ENCODE measurements at places on chromosomes 16 and 17.

GRCh38 chr16:10780628-10781027 lies 37.0 kb downstream of the NUBP1 start:
- DNase-seq, result no peak

DNA sequence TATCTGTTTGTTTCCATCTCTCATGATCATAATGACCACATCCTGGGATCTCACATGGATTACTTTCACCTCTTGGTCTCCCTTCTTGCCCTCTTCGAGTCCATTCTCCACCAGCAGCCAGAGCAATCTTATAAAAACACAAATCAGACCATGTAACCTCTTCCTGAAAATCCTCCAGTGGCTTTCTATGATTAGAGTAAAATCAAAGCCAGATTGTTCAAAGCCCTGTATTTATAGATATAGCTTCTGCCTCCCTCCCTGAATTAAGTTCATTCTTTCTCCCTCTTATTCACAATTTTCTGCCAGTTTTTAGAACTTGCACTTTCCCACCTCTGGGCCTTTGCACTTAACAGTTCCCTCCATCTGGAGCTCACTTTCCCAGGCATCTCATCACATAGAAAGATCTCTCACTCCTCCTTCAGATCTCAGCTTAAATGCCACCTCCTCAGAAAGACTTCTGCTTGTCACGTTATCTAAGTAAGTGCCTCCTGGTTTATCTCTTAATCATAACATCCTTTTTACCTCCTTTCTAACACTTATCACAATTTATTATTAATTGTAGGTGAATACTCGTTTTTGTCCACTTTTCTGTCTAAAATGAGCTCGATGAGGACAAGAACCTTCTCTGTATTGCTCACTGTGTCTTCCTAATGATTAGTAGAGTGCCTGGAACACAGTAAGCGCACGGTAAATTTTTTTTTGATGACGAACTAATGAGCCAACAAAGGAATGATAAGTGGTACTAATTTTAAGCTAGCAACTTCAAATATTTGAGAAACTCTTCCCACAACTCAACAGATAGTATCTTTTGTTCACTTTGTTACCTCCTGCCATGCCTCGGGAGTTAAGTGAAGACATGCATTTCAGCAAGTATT lies 80.5 kb downstream of the CYB561 start:
- no peak for DNase-seq

GRCh38 chr16:67268136-67268579 lies 11.2 kb upstream of the PLEKHG4 start:
- DNase-seq, result no peak

GRCh38 chr16:89448656-89449055 lies 41.7 kb downstream of the ANKRD11 start:
- DNase-seq, result no peak

DNA sequence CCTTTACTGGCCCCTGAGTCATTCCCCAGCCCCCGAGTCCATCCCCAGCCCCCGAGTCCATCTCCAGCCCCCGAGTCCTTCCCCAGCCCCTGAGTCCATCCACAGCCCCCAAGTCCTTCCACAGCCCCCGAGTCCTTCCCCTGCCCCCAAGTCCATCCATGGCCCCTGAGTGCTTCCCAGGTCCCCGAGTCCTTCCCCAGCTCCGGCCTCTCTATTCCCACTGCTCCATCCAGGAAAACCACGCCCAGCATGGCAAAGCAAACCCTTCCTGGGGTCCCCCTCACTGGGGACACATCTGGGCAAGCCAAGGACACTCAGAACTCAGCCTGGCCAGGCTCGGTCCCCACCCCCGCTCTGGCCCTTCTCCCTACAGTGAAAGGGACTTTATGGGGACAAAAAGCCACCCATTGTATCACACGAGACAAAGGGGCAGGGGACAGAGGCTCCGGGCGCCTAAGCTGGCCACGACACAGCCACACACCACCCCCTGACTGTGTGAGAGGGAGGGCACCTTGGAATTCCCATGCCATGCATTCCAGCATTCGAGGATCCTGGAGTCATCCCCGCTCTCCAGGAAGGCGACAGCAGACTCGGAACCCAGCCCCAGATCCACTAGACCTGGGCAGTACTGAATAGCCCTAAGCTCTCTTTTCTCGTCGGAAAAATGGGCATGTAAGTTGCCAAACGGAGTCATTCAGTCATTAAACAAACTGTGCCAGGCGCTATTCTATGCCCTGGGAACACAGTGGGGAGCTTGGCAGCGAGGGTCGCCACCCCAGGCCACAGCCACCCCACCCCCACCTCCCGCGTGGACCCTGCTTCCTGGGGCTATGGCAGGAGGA lies 14.0 kb downstream of the PLLP start:
- DNase-seq, result no peak

GRCh38 chr16:24610416-24610755 lies 71.0 kb downstream of the RBBP6 start:
- no peak for DNase-seq

- no peak for DNase-seq
These were observed 858 bp upstream of the ASPSCR1 start for GRCh38 chr17:81976332-81977210.

GRCh38 chr17:60277258-60277657 lies 114.7 kb downstream of the USP32 start:
- no peak for DNase-seq

- no peak for DNase-seq
These were observed 25.8 kb downstream of the ABCC1 start for GRCh38 chr16:15975172-15975571.

- no peak for DNase-seq
These were observed 65.3 kb upstream of the NUDT7 start for GRCh38 chr16:77657016-77657415.

- DNase-seq, result no peak
These were observed 46.0 kb downstream of the RNF112 start for GRCh38 chr17:19457046-19457445.

- DNase-seq, result no peak
These were observed 14.1 kb upstream of the NDEL1 start for GRCh38 chr17:8421571-8421970.

- no peak for DNase-seq
These were observed 16.3 kb downstream of the SCPEP1 start for GRCh38 chr17:56994009-56994792.

DNA sequence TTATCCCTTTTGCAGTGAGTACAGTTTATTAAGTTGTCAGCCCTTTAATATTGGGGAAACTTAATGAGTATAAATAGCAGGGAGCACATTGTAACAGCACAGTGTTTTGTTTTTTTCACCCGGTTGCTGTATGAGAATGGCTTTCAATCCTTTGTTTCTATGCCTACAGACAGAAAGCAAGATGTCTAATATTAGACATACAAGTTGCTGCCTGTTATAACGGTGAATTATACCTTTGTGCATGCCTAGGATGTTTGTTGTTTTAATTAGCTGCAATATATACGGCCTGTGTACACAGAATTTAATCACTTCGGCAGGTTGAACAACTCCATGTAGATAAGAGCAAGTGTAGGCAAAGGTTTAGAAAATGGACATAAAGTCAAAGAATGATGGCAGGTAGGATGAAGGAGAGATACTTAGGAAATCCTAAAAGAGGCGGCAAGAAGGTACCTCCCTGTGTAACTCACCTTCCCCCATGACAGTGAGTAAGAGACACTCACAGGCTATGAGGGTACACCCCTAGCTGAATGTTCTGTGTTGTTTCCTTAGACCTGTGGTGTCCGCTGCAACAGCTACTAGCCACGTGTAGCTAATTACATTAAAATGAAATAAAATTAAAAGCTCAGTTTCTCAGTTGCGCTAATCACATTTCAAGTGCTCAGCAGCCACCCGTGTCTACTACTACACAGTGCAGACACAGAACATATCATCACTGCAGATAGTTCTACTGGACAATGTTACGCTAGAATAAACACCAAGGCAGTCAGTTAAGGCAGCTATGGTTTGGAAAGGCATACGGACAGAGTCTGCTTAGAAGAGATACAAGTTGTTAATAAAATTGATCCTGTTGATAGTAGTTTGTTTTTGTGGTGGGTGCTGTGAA lies 10.9 kb downstream of the SLC7A6OS start:
- DNase-seq, result no peak

DNA sequence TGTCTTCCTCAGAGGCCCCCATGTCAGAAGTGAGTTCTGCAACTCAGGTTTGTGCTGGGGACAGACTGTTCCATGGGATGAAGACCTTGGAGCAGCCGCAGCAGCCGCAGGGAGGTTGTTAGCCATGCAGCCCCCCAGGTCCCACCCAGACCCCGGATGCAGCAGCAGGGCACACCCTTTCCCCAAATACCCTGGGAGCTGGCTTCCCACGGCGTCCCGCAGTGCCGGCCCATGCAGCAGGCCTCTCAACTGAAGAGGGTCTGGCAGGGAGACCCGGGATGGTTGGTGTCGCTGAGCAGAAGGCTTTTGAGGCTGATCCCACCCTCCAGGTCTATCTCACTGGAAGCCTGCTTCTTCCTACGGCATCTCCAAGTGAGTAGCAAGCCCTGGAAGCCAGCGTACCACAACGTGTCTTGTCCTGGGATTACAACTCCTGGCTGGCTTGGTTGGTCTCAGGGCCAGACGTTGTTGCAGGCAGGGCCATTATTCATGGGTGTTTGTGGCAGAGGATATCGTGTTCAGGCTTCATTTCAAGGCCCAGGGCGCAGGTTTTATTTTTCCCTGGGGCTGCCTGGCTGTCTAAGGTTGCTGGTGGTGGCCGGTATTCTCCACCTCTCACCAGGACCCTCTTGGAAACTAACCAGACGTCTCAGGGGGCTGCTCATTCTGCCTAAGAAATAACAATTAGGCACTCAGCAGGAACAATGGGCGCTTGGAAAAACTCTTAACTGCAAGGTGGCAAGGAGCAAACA lies 223.2 kb downstream of the C16orf95 start:
- no peak for DNase-seq

DNA sequence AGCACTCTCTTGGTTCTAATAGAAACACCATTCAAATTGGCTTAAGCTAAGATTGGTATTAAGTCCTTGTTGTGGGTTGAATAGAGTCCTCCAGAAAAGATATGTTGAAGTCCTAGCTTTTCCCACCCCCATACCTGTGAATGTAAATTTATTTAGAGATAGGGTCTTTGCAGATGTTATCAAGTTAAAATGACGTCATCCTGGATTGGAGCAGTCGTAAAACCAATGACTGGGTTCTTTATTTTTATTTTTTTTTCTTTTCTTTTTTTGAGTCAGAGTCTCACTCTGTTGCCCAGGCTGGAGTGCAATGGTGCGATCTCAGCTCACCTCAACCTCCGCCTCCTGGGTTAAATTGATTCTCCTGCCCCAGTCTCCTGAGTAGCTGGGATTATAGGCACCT lies 658.6 kb upstream of the RBFOX1 start:
- DNase-seq, result no peak

- DNase-seq, result no peak
These were observed 1.6 kb downstream of the CTCF start for GRCh38 chr16:67563708-67564468.

- peak; percentile 49 for DNase-seq
These were observed 45.9 kb downstream of the SOCS3 start for GRCh38 chr17:78313735-78314648.

- DNase-seq, result no peak
These were observed 24.1 kb downstream of the PSMD7 start for GRCh38 chr16:74320707-74321106.

- DNase-seq, result no peak
These were observed 86.4 kb upstream of the LGALS9 start for GRCh38 chr17:27544350-27545131.

GRCh38 chr17:76402711-76403110 lies 18.3 kb downstream of the SPHK1 start:
- no peak for DNase-seq

GRCh38 chr17:29390851-29391631 lies 878 bp downstream of the TAOK1 start:
- no peak for DNase-seq

DNA sequence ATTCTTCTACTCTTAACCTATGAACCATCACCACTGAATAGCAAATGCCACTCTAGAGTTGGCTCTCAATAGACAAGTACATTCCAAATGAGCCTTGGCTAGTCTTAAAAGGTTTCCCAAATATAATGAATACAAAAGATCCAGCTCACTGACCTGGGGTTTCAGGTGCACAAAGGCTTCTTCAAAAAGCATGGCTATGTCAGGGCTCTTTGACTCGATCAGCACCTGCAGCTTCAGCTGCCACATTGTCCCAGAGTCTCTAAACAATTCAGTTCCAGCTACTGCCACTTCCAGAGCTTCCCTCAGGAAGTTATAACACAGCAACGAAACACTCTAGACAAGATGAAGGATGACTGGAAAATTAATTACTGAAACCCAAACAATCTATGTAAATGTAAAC lies 16.0 kb upstream of the COPRS start:
- DNase-seq, result no peak

GRCh38 chr17:74822335-74822938 lies 37.2 kb downstream of the GRIN2C start:
- no peak for DNase-seq

DNA sequence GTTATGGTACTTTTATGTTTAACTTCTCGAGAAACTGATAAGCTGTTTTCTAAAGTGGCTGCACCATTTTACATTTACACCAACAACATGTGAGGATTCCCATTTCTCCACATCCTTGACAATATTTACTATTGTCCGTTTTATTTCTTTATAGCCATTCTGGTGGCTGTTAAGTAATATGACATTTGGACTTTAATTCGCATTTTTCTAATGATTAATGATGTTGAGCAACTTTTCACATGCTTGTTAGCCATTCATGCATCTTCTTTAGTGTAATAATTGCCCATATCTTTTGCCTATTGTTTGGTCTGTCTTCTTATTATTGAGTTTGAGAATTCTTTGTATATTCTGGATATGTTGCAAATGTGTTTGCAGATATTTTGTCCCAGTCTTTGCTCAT lies 114.2 kb downstream of the DNAH9 start:
- DNase-seq, result no peak

GRCh38 chr17:34371405-34372100 lies 8.5 kb upstream of the CCL1 start:
- DNase-seq, result no peak

DNA sequence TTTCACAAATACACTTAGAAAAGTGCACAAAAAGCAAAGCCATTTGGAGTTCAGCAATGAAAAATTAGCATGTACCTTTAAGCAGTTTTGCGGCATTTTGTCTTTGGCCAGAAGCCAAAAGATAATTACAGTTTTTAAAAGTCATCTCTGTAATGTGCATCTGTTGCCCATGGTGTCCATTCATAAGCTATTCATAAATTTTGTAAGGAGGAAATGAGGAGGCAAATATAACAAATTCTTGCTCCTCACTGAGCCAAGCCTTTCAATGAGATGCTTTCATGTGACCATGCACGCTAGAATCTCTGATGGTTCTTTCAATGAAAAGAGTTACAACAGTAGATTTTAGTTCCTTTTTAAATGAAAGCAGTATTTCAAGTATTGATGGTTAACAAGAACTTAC lies 247.1 kb upstream of the MON1B start:
- DNase-seq, result no peak

All from stimulated activated CD4-positive, alpha-beta T cell treated with anti-CD3 and anti-CD28 coated beads, TNF-alpha, amount 100 ng/mL, for 4 hours (primary cell).